ENCODE measurements at places on chromosomes 3 and 15.

DNA sequence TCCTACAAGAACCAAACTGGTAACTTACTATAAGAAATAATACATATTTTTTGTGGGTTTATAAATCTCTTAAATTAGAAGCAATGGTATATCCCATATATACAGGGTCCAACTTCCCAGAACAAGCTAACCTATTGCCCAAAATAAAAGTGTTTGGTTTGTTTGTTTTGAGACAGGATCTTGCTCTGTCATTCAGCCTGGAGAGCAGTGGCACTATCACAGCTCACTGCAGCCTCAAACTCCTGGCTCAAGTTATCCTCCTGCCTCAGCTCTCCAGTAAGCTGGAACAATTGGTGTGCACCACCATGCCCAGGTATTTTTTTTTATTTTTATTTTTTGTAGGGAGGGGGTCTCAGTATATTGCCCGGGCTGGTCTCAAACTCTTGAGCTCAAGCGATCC is 135.4 kb downstream of the TFDP2 start:
- DNase-seq = no peak

DNA sequence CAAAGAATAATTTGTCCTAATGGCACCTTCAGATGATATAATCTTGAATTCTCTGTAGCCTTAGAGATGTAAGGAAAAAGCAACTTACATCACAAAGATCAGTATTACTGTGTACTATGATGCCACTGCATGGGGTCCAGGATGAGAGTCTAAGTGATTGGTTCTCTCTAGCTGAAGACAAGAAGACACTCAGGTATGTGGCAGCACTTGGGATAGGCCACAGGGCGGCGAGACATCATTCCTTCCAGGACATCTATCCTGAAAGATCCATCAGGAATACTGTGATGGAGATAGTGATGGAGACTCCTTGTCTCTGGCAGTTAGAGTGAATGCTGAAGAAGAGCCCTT is 2.5 kb downstream of the CD200 start:
- no peak for DNase-seq

DNA sequence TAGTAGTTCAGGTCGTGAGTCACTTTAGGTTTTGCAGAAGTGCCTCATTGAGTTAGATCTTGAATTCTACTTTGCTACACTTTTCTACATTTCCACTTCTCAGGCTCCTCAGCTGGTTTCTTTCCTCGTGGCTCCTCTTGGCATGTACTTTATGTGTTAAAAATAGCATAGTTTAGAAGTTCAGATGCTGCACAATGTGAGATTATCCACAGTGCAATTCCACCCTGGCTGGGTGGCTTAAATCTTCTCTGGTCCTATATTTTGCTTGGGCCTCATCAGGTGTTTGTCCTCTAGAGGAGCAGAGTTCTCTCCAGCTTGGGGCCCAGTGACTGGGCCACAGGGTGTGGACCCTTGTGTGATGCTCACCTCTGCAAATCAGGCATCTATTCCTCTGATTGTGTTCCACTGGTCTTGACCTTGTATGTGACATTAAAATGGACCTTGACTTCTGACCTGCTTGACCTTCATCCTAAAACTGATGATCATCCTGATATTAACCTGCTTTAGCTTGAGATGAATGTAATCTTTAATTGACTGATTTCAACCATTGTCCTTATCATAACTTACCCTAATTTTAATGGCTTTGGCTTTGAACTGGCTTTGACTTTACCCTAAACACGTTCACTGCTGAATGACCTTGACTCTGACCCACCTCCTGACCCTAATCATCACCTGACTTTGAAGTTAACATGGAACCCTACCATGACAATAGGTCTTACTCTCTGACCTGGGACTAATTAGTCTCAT is 63.9 kb upstream of the ACAD9 start:
- DNase-seq = no peak

GRCh38 chr15:75446151-75446550 is 5.3 kb downstream of the SIN3A start:
- no peak for DNase-seq

- no peak for DNase-seq
These were observed 61.8 kb downstream of the ATP11B start for GRCh38 chr3:182855076-182855475.

GRCh38 chr3:43022121-43022520 is 43.0 kb downstream of the GASK1A start:
- DNase-seq = no peak

DNA sequence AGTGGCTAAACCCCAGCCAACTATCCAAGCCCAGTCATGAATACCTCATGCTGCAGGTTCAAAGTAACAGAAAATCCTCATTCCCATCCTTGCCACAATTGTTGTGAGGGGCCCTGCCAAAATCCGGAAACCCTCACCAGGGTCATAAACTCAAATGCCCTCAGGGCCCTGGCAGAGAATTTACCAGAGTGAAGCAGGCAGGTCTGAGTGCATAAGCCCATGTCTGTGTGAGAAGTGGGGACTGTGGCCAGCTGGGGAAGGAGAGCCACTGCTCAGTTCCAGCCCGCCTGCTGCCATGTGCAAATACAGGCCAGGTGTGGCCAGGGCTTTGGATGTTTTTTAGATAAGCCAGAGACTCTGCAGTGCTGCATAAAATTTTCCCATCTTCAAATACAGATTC is 7.0 kb downstream of the CEP152 start:
- peak; percentile 46 for DNase-seq

DNA sequence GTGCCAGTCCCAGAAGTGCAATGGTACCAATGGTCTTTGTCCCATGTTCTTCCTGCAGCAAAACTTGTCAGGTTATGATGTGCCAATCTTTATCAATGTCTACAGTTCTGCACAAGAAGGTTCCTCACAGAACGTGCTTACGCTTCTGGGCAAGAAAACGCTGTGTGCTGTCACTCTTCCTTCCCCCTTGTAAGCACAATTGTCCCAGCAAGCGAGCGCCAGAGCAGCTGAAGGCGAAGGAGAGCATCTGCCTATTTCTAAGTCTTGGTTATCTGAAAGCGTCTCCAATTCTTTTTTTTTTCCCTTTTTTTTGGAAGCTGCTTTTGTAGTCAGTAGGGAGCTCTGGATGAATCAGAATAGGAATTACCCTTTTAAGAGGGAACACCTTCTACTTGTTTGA is 514.4 kb downstream of the FGF12 start:
- DNase-seq = no peak

DNA sequence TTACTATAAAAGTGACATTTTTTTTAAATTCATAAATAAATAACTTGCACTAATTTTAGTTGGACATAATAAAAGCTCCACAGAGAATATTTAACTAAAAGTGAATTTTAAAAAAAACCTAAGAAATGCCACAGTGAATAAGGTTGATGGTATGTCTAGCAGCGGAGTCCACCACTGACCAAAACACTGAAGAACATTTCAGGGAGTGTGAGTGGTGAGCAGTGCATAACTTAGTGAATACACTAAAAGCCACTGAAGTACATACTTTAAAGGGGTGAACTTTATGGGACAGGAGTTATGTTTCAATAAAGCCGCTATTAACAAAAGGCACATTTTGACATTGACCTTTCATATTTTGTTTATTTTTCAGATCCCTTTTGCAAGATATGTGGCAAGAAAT is 32.3 kb downstream of the SRP14 start:
- DNase-seq = no peak

- DNase-seq = peak; percentile 1
These were observed 30.5 kb upstream of the CHL1 start for GRCh38 chr3:166071-166470.

DNA sequence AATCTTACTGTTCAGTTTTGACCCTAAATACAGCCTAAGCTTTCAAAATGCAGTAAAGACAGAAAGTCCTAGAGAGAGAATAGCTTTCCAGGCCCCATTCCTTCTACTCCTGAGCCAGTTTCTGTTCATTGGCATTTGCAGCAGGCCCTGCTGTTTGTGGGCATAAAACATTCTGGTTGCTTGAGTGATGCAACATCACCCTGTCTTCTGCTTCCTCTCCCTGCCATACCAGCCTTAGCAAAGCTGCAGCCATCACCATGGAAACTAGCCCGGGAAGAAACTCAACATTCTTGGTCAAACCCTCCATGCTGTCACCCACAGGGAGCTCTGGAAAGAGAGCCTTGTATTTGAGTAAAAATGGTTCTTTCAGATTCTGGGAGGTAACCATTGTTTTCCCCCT is 325.7 kb downstream of the MAGI1 start:
- DNase-seq = no peak

- no peak for DNase-seq
These were observed 84.1 kb downstream of the SCN11A start for GRCh38 chr3:38967693-38967989.

DNA sequence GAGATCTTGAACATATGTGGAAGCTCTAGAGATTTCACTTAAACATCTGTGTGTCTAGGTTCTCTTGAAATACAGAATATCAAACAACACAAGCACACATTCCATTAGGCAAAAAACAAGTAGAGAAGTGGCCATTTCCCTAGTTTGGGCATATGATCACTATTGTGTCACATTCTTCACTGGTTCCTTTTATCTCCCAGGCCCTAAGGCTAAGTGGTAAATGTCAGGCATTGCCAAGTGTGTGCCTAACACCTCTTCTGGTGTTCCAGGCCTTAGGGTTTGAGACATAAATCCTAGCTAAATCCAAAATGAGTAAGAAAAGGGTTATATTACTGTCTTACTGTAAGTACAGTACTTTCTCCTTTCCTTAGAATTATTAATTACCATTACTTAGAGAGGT is 880.1 kb downstream of the PDCD6IP start:
- DNase-seq = no peak

DNA sequence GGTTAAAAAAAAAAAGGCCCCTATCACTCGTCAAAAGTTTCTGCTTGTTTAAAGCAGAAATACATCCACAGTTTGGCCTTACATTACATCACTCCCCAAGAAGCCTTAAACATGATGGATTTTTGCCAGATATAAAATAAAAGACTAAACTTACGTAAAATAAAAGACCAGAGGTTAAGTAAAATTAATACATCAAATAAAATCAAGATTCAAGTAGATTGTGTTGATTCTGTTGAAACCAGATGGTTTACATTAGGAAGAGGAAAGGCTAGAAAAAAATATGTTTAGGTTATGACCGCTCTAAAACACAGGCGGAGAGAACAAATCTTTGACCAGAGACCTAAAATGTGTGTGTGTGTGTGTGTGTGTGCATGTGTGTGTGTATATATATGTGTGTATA is 104.1 kb downstream of the DUT start:
- DNase-seq = no peak

GRCh38 chr3:146914409-146914808 is 309.3 kb upstream of the PLSCR5 start:
- DNase-seq = no peak

DNA sequence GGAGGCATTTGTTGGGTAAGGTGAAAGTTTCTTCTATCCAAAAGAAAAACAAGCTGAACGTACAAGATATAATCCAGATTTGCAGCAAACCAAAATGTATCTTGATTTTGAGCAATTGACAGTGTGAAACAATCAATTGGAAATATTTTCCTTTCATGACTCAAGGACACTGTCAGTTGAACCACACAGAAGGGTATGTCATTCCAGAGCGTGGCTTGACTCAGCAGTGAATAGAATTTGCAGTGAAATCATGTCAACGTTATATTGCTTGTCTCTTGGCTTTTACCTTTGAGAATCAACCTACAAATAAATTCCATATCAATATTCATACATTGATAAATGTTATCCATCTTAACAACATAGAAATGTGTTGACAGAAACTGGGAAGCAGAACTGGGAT is 78.2 kb downstream of the TM2D3 start:
- no peak for DNase-seq

GRCh38 chr3:138089091-138089490 is 26.3 kb downstream of the DZIP1L start:
- no peak for DNase-seq

GRCh38 chr3:193827871-193828270 is 234.9 kb downstream of the OPA1 start:
- DNase-seq = no peak

DNA sequence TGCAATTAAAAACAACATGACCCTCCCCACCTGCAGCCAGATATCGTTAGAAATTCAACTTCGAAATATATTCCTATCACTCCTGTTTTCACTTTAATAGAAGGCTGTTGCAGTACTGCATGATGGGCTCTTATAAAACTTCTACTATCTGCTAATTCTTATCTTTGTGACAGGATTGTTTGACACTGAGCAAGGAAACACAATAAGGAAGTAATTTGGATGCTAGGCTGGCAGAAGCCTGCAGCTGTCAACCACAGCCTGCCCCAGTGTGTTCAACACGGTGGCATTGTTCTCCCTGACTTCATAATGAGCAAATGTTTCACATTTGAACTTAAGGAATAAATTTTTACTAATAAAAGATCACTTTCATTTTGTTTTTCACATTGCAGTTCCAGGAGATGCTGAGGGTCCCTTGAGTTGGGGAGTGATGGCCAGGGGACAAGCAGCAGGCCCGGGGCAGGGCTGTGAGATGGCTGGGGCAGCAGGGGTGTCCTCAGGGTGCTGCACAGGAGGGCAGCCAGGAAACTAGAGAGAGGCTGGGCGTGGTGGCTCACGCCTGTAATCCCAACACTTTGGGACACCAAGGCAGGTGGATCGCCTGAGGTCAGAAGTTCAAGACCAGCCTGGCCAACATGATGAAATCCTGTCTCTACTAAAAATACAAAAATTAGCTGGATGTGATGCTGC is 64.8 kb upstream of the SEC61A1 start:
- no peak for DNase-seq

DNA sequence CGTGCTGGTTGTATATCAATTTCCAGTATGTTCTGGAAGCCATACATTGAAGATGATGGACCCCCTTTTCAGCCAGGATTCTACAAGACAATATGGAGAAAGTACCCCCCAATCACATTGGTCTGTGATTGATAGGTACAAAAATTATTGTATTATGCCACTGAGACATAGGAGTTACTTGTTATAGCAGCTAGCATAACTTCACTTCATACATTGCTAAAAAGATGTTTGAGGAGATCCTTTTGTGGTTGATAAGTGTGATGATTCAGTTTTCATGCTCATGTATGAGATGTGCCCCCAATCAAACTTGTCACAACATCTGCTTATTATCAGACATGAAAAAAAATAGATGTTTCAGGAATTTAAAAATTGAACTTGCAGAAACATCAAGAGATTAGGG is 66.0 kb downstream of the GPD1L start:
- no peak for DNase-seq

DNA sequence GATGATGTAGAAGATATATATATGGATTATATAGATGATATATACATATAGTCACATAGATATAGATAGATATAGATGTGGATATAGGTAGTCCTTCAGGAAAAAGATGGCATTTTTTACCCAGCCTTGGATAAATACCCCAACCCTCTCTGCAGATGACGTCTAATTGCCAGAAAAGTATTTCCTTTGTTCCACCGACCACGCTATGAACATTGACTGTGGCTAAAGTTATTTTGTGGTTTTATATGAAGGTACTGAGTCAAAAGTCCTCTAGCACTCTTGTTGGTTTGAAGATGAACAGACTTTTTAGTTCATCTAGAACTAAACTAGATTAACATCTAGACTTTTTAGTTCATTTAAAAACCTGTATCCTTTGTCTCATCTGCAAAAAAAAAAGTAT is 207.7 kb downstream of the PLOD2 start:
- no peak for DNase-seq

DNA sequence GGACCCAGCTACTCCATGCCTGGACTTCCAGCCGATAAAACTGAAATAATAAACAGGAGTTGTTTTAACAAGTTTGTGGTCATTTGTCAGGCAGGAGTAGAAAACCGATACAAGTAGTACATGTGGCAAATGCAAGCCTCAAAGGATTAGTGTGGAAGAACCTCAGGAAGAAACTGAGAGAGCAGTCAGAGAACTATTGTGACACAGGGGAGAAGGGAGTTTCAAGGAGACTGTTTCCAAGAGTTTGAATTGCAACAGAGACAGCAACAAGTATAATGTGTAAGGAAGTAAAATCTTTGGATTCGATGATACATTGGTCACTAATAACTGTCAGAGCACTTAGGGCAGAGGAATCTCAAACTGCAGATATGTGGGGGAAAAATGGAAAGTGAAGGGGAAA is 450.6 kb upstream of the ARHGEF26 start:
- DNase-seq = no peak

All from NCI-H1092 treated with DMSO at 0.1 percent for 48 hours (cell line).